ENCODE measurements at places on chromosomes 16 and 17.

GRCh38 chr17:63486317-63487013, 9.6 kb downstream of the ACE start:
- no peak for DNase-seq

GRCh38 chr16:5895976-5896375, 798.4 kb upstream of the EEF2KMT start:
- DNase-seq, result no peak

DNA sequence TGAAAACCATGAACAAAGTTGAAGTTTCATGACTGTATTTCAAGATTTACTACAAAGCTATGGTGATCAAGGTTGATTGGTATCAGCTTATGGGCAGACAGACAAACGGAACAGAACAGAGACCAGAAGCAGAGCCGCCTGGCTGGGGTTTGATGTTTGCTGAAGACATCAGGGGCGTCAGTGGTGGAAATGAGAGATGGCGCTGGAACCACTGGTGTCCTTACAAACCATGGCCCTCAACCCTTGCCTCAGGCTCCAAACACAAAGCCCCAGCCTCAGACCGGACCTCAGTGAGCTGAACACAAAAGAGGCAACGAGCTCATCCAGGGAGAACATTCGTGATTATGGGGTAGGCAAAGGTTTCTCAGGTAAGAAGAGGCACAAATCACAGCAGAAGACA, 113.0 kb upstream of the METRNL start:
- no peak for DNase-seq

DNA sequence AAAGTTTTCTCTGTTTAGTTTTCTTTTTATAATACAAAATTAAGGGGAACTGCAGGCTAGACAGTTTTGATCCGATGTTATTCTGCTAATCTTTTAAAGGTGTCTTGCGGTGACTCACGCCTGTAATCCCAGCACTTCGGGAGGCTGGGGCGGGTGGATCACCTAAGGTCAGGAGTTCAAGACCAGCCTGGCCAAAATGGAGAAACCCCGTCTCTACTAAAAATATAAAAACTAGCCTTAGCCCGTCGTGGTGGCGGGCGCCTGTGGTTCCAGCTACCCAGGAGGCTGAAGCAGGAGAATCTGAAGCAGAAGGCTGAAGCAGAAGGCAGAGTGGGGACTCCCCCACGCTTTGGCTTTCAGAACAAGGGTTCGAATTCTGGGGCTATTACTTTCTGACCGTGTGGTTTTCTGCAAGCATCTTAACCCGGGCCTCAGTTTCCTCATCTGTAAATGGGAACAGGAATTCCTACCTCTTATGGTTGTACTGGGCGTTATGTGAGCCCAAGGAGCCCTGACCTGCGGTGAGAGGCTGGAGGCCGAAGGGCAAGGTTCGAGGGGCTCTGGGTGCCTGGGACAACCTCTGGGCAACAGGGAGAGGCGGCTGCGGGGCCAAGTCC, 1.2 kb upstream of the KATNB1 start:
- no peak for DNase-seq

GRCh38 chr17:539766-540165, 174.9 kb downstream of the VPS53 start:
- no peak for DNase-seq

DNA sequence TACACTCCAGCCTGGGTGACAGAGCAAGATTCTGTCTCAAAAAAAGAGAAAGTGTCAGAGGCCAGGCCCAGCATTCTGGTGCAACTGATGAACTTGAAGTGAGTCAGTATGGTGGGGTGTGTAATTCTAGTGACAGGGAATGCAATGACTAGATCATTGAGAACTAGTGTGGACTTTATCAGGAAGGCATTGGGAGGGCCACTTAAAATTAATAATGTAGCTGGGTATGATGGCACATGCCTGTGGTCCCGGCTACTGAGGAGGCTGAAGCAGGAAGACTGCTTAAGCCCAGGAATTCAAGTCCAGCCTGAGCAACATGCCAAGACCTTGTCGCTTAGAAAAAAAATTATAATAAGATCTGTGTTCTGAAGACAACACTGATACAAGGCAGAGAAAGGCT, 90.8 kb downstream of the STX8 start:
- no peak for DNase-seq

DNA sequence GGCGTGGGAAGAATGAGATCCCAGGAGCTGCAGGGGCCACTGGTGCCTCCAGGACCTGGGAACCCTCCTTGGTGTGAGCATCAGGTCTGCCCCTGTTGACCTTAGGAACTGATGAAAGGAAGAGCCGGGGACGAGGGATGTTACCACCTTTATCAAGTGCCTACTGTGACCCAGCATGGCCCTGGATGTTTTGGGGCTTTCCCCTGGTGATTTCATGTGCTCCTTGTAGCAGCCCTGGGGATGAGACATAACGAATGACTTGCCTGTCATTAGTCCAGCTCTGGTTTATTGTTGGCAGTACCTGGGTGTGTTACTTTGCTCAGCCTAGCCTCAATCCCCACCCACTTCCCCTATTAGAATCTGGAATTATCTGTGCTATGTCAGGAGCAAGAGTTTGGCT, 39.9 kb downstream of the WSCD1 start:
- no peak for DNase-seq

All from right lung (tissue), 10 donors.